ENCODE measurements at places on chromosomes 6 and 20.

- DNase-seq, result no peak
Observed at GRCh38 chr6:73514746-73515110, 6.1 kb downstream of the EEF1A1 start.

GRCh38 chr20:33400812-33401183 lies 521 bp downstream of the CDK5RAP1 start:
- DNase-seq, result no peak

DNA sequence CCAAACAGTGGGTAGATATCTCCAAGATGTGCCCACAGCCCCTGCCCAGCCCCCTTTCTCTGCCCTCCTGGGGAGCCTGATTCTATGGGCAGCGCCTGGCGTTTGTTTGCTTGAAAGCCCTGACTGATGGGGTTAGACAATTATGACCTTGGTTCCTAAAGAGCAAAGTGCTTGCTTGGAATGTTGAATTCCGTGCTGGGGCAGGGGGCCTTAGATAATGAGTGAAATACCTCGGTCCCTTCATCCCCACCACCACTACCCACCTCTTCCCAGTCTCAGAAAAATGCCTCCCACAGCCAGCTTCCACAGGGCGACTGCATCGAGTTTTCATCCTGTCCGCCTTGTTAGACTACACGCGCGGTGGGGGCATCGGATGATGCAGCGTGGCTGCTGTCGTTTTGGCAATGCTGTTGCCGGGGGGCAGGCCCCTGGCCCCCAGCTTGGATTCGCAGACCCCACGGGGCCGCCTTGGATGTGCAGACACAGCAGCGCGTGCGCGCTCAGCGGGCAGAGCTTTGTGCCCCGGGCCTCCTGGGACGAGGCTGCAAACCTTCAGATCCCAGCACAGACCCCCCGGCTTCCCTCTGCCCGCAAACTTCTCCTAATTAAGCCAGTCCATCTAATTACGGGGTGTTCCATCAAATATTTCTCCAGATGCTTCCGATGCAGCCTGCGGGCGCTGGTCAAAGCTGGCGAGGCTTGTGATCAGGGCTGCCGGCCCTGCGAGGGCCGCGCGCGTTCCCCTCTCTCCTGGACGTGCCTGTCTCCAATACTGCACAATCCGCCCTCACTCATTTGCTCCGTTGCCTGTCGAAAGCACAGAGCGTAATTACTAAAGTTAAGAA lies 86.1 kb downstream of the LINC00237 start:
- no peak for DNase-seq

- DNase-seq, result no peak
Observed at GRCh38 chr20:14470231-14470899, 133.0 kb upstream of the FLRT3 start.

- DNase-seq, result no peak
Observed at GRCh38 chr6:162056745-162057144, 670.8 kb downstream of the PRKN start.

- no peak for DNase-seq
Observed at GRCh38 chr6:54366667-54367327, 58.6 kb downstream of the TINAG start.

- DNase-seq, result no peak
Observed at GRCh38 chr6:53696341-53696740, 30.8 kb upstream of the KLHL31 start.

- no peak for DNase-seq
Observed at GRCh38 chr6:133218852-133219251, 22.3 kb upstream of the EYA4 start.

DNA sequence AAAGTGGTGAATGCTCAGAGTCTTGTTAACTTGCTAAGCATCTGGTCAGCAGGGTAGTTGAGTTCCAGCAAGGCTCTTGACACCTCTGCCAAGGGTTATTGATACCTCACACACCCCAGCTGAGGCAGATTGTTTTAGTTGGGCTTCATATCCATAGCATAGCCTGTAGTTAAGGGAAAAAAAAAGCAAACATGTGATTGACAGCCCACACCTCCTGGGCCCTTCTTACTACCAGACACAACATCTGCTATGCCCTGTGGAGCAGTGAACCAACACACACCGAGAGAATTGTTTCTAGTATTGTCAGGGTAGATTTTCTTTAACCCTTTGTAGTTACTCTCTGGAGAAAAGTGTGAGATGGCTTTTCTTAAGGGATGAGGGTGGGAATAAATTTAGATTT lies 697.0 kb upstream of the POU3F2 start:
- DNase-seq, result no peak

DNA sequence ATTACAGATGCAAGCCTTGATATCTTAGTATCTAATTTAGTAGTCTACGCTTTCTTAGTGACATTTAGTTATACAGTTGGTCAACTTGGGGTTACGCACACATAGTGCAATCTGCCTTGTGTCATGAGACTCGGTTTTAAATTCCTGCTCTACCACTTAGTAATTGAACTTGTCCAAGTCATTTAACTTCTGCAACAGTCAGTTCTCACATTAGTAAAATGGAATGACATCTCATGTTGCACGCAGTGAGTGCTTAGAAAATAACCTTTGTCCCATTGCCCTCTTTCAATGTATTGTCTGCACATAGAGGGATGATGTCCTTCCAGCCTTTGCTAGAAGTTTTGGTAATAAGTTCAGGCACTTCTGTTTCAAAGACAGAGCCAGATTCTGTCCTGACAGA lies 48.6 kb downstream of the TMEM170B start:
- no peak for DNase-seq

DNA sequence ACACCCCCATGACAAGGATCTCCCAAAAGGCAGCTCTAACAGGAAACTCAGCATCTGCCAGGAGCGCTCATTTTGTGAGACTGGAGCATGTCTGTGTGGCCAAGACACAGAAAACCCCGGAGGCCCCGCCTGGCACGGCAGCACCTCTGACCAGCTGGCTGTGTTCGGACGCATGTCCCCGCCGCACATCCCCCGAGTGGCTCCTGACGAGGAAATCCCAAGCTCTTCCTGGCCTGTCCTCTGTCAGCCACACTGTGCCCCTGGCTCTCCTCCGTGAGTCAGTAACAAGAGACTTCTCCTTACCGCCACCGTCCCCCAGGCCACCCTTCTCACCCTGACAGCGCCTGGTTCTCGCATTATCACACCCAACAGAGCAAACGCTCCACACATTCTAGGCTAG lies 14.4 kb downstream of the SLC2A4RG start:
- no peak for DNase-seq

GRCh38 chr6:118012944-118013343 lies 105.9 kb downstream of the SLC35F1 start:
- no peak for DNase-seq

- DNase-seq, result no peak
Observed at GRCh38 chr20:60304026-60304590, 345.9 kb downstream of the CDH26 start.

DNA sequence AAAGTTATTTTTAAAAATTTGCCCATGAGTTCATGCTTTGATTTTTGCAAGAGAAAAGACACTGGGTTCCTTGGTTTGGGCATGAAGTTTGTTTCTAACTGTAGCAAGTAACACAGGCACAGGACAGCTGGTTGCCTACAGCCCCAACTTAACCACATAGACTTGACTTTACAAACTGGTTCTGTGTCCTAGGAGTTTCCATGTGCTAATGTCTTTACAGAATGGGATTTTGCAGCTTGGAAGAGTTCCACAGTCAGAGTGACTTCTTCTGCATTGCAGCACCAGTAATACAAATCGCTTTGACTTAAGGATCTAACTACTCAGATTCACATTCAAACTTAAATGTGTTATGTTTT lies 44.3 kb downstream of the OR2B2 start:
- DNase-seq, result no peak

Data from activated effector memory CD4-positive, alpha-beta T cell treated with anti-CD3 and anti-CD28 coated beads, Interleukin-2, amount 50 U/mL, for 16 hours (primary cell).